ENCODE measurements at places on chromosomes 3 and 15.

DNA sequence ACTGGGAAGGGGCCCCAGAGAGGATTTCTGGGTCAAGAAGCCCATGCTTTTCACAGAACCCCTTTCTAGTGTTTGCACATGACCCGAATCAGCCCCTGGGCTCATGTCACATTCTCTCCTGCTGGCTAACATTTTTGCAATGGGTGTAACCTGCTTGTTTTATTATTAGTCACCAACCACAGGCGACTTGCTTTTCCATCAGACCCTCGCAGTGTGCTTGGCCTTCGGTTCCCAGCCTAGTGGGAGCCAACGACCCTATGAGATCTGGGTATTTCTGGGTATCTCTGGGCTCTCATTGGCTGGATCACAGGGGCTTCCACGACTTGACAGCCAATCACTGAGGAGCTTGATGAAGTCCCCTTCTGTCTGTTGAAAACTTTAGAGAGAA is 11.0 kb upstream of the FBLN2 start:
- DNase-seq: no peak

DNA sequence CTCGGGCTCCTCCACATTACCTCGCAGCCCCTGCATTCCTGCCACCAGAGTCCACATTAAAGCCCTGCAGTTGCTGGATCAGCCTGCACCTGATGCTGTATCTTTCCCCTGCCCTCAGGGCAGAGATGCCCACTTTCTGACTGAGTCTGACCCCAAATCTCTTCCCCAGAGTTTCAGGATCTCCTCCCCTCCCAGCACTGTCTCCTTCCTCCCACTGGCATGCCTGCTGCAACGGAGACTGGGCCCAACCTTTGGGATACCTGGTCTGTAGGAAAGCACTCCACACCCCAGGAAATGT is 20.6 kb upstream of the GP9 start:
- DNase-seq: no peak

GRCh38 chr15:64216730-64217428 is 54.1 kb upstream of the PPIB start:
- DNase-seq: no peak

DNA sequence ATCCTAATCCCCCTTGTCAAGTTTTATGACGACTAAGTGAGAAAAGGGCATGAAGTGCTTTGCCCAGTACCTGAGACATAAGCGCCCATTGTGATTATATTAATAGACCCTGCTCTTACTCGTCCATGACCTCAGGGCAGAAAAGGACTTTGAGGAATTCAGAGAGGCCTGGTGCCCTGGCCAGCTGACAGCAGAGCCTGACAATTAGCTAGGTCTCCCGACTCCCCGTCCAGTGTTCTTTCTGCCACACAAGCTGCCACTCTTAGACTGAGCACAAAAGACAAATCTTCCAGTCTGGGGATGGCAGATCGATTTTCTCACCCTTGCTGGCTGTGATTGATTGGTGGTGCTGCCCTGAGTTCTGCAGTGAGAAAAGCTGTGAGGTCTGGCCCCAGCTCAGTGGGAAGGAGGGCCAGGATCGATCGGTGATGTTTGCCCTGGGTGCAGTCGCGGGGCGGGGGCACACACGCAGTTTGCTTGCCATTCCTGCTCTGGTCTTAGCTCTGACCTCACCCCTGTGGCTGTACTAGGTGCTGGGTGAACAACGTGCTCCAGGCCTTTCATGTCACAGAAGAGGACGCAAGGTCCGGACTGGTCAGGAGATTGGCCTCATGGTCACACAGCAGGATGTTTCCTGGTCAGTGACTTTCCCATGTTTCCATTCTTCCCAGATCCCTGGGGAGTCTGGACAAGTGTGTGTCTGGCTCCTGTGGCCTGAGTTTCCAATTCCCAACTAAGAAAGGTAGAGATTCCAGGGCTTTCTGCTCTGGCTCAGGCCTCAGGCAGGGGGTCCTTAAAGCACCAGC is 67.4 kb upstream of the TLE3 start:
- DNase-seq: no peak

GRCh38 chr3:67118635-67119034 is 120.5 kb downstream of the KBTBD8 start:
- no peak for DNase-seq

GRCh38 chr15:99167201-99167600 is 62.3 kb downstream of the SYNM start:
- no peak for DNase-seq

- peak; percentile 96 for DNase-seq
Measured at GRCh38 chr3:48663489-48664312, 1.0 kb upstream of the CELSR3 start.

- DNase-seq: no peak
Measured at GRCh38 chr15:75397494-75397893, 29.1 kb upstream of the MAN2C1 start.

- no peak for DNase-seq
Measured at GRCh38 chr3:69033470-69033869, 18.7 kb downstream of the TMF1 start.

GRCh38 chr3:40054568-40055222 is 245.3 kb downstream of the MYRIP start:
- no peak for DNase-seq

GRCh38 chr3:28903171-28903601 is 377.7 kb upstream of the RBMS3 start:
- DNase-seq: no peak

DNA sequence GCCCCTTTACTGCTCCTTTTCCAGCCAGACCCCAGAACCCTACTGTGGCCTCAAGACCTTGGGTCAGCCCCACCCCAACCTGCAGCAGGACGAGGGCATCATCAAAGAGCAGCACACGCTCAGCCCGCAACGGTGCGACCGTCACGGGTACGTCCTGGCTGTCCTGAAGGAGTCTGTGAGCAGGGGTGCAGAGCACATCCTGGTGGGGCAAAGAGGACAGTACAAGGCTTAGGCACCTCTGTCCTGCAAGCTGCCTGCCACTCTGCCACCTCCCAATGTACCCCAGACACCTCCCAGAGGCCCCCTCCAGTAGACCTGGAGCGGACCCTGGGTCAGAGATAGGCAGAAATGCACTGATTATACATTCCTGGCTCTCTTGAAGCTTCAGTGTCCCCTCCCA is 8.0 kb downstream of the ALS2CL start:
- no peak for DNase-seq

GRCh38 chr3:106945435-106945834 is 431.8 kb upstream of the CCDC54 start:
- DNase-seq: no peak

GRCh38 chr3:138732456-138732855 is 102.3 kb downstream of the PIK3CB start:
- DNase-seq: no peak

DNA sequence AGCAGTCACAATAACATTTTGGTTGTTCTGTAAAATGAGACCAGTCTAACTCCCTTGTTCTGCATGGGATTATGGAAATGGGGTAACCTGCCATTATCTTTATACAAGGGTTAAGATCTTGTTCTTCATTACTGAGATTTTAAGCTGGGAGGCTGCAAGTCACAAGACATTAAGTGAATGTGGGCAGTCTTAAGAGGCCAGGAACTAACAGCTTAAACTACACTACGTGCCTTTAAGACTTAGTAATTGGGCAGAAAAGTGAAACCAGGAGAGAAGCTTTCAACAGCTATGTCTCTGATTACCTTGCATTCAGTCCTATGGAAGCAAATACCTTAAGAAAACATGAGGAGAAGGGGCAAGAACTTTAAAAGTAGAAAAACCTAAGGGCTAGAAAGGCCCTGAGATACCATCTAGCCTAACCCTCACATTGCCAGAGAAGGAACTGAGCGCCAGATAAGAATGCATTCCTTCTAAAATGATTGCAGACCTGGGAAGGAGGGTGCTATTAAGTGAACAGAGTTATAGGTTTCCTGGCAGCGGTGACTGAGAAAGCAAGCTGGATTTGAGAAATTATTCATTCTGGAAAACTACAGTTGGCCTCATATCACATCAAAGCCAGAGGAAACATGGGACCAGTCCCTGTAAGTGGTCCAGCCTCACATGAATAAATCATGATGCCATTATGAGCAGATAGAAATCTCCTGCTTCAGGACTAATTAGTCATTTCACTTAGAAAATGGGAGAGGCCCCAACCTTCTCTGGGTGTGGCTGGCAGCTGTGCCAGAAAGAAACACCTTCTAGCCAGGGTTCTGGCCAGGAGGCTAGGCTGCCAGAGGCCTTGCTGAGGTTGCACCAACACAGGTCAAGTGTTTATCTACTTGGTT is 32.9 kb downstream of the DAPK2 start:
- DNase-seq: no peak

GRCh38 chr15:36331531-36332275 is 247.7 kb upstream of the CDIN1 start:
- no peak for DNase-seq

DNA sequence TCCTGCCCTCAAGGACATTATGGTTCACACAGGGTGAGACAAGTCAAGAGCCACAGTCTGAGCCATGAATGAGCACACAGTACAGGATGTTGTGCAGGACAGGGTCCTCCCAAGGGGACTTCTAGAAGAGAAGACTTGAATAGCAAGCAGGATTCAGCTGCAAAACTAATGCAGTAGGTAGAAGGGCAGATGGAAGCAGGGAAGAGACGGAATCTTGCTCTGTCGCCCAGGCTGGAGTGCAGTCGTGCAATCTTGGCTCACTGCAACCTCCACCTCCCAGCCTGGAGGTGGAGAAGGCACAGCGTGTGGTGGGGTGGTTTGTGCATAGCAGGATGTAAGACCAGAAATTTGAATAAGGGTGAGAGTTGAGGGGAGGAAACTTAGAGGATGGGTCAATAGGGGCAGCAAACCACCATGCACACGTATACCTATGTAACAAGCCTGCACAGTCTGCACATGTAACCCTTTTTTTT is 8.0 kb downstream of the BCL2L10 start:
- DNase-seq: no peak

- DNase-seq: no peak
Measured at GRCh38 chr3:138443521-138444503, 9.4 kb downstream of the ESYT3 start.

DNA sequence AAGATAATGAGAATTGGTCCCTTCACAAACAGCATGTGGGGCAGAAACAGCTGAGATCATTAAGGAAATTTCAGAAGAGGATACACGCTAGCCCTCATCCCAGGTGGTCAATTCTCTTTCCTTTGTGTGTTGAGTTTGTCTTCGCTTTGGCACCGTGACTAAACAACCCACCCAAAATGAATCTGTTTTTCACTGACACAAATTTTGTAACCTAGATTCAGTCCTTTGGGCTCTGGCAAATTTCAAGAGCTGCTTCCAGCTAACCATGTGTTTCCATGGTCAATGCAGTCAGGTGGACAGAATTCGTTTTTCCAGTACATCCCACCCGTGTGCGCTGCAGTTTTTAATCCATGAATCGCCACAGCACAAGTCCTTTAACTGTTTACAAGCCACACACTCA is 435.4 kb downstream of the WDR72 start:
- no peak for DNase-seq

- no peak for DNase-seq
Measured at GRCh38 chr15:96035091-96035490, 295.4 kb upstream of the NR2F2 start.

DNA sequence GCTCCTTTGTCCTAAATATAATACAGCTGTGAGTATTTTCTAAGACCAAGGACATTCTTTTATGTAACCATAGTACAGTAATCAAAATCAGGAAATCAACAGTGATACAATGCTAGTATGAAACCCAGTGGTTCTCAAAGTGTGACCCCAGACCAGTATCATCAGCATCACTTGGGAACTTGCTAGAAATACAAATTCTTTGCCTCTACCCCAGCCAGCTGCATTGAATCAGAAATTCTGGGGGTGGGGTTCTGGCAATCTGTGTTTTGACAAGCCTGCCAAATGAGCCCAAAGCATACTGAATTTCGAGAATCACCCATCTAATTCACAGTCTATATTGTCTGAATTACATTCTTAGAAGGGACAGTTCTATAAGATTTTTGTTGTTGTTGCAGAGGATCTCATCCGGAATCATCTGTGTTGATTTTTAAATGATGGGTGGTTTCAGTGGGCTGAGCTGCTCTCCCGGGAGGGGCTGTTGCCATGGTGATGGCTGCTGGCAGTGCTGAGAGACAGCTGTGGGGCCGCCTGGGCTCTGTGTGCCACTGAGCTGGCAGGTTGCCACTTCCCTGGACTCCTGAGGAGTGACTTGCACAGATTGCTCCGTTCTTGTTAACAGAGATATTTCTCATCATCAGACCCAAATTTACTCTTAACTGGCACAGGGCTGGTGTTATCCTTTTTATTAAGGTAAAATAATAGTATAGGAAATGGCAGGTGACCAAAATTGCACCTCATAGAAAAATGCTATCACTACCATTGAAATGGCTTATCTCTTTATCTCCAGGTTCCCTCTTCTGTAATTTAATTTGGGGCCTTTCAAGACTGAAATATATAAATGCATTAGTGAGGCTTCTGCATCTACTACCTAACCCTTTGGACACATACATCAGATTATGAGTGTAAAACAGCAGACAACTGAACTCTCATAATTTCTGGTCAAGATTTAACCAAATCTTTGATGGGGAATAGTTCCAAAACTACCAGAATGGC is 56.5 kb downstream of the NEK11 start:
- DNase-seq: peak; percentile 88

- DNase-seq: no peak
Measured at GRCh38 chr3:178082326-178082906, 453.8 kb upstream of the KCNMB2 start.

- no peak for DNase-seq
Measured at GRCh38 chr15:40925495-40925862, 3.7 kb upstream of the DLL4 start.

- peak; percentile 86 for DNase-seq
Measured at GRCh38 chr15:40081691-40082194, 26.9 kb downstream of the BMF start.

DNA sequence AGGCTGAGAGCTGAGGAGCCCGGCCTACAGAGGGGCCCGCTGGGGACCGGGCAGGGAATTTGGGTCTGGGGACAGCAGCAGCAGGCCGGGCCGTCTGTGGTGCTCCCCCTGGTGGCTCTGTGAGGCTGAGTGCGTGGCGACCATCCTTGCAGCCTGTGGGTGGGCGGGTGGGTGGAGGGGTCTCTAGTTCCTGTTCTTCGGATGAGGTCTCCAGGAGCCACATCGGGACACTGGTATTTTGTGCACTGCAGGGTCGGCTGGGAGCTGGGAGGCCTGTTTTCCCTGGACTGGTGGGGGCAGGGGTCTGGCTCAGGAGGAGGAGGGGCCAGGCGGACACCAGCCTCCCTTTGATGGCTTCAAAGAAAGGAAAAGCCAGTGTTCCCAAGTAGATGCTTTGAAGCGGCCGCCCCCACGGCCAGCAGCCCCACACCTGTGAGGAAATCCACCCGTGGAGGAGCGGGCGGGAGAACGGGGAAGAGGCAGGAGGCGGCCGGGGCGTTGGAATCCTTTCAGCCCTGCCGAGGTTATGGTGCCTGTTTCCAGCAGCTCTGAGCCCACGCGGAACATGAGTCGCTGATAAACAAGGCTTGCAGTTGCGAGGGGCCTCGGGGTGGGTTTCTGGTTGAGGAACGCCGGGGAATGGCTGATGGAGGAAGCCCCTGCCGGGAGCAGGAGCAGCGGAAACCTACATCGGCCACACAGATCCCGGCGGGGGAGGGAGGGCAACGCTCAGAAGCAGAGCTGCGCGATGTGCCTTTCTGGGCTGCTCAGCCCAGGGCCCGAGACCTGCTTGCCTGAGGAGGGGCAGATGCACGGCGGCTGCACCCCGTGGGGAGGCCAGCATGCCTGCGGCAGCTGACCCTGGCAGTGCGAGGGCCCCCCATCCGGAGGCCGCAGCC is 154.3 kb downstream of the NSMCE3 start:
- DNase-seq: peak; percentile 33
